ENCODE measurements at places on chromosomes 7 and 10.
A peak's percentile ranks its signal among the peaks of the same experiment; 100 is the strongest.

DNA sequence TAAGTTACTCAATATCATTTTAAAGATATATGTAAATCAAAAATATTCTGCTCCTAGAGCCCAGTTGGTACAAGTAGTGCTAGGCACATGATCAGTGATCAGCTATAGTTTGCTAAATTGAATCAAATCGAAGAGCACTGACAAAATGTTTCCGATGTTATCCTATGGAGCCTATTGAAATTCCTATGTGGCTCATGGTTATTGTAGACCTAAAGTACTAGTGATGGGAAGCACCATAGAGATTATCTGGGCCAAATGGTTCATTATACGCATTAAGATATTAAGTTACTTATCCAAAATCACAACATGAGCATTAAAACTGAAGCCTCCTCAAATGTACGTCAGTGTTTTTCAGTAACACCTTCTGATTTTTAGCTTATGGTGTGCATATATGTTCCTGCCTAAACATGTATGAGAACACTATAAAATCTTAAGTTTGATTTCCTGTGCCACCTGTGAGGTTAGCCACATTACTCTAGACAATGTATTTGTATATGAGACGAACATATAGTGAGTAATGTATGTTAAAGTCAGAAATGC lies 103.2 kb downstream of the IQUB start:
- no peak for DNase-seq

DNA sequence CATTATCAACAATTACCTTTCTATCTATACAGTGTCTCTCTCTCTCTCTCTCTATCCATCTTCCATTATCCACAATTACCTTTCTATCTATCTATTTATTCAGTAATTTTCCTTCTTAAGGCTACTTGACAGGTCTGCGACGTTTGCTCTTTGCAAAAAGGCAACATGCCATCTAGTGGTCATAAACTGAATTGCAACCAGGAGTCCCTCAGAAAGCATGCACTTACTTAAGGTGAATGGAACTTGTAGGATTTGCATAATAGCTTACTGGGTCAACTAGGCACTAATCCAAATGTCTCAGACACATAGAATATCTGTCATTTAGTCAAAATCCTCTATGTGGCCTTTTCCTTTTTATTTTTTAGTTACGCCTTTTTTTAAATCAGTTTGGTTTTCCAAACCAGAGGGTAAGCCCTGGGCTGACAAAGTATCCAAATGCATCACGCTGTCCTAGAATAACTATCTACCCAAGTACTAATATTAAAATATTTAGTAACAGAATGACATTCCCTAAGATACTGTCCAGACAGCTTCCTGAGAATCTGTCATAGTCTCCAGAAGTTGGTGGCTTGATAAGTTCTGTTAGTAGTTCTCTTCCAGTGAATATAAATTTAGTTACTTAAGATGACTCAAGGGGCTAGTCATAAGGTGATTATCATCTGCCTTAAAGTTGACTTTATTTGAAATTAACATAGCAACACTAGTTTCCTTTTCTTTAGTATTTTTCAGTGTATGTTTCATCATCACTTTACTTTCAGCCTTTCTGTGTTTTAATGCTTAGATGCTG lies 208.3 kb downstream of the PPP1R3A start:
- peak; percentile 74 for DNase-seq

- DNase-seq: no peak
These were observed 155.6 kb upstream of the AGR3 start for GRCh38 chr7:17037356-17037755.

- no peak for DNase-seq
These were observed 89.2 kb upstream of the BTBD16 start for GRCh38 chr10:122181876-122182275.

DNA sequence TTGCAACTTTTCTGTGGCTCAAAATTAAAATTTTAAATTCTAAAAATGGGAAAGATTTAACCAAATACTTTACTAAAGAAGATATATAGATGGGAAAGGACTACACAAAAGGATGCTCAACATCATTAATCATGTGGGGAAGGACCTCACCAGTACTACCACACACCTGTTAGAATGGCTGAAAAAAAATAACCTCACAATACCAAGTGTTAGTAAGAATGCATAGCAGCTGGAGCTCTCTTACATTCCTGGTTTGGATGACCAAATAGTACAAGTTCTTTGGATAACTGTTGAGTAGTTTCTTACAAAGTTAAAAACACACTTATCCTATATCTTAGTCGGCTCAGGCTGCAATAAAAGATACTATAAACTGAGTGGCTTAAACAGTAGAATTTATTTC lies 33.9 kb downstream of the LIPJ start:
- DNase-seq: no peak

GRCh38 chr10:125149036-125149679 lies 11.2 kb downstream of the CTBP2 start:
- peak; percentile 82 for DNase-seq

- DNase-seq: no peak
These were observed 73.1 kb upstream of the TOMM7 start for GRCh38 chr7:22895828-22896165.

DNA sequence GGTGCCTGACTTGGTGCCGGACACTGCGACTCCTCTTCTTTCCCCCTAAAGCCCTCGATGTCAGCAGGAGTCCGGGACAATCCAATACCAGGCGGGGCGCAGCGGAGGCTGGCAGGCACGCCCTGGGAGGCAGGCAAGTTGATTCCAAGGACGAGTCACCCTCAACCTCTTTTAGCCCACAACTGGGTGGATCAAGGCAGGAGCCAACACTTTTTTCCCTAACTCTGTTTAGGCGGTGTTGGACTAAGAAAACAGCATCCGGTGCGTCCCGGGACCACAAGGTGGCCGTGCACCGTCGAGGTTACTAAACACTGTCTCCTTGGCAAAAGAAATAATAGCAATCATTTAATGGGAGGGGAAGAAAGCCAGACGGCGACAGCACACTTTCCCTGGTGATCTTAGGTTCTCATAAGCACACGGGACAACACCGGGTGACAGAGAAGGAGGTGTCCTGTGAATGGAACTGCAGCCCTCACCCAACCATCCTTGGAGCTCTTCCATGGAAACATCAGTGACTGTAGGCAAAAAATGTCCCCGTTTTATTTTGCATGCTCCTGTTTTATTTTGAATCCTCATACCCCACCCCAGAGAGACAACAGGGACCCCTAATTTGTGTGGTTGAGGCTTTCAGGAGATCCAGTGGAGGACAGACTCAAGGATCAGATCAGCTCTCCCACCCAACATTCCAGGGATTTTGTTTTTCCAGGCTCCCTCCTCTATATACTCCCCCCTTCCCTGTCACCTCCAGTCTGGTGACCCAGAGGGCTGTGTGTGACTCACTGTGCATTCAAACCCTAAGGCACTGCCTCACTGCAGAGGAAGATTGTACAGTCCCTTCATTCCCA lies 1.3 kb upstream of the CALCR start:
- DNase-seq: peak; percentile 1

DNA sequence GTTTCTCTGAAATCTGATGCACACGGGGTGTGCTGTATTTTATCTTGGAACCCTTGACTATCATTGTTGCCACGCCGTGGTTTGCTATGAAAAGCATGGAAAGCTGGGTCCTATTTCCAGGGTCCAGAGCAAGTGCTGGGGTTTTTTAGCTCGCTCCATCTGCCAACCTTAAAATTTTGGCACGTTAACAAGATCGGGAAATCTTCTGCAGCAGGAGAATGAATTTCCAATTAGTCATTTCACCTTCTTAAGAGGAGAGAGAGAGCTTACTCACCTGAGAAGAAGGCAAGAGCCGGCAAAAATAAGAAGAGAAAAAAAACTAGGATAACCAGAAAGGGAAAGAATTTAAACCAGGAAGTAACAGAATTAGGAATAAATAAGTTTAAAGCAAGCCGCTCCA lies 223.6 kb upstream of the CELF2 start:
- no peak for DNase-seq

- DNase-seq: no peak
These were observed 125.2 kb downstream of the SLC25A13 start for GRCh38 chr7:96196676-96197075.

- DNase-seq: no peak
These were observed 43.2 kb downstream of the CCNY start for GRCh38 chr10:35379226-35380137.

DNA sequence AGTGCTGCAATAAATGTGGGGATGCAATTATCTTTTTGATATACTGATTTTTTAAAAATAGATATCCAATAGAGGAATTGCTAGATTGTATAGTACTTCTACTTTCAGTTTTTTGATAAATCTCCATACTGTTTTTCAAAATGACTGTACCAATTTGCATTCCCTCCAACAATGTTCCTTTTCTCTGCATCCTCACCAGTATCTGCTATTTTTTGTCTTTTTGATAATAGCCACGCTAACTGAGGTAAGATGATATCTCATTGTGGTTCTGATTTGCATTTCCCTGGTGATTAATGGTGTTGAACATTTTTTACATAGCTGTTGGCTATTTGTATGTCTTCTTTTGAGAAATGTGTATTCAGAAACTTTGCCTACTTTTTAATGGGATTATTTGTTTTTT lies 217.7 kb upstream of the MTPN start:
- no peak for DNase-seq

GRCh38 chr10:105956550-105956949 lies 1208.0 kb downstream of the SORCS1 start:
- no peak for DNase-seq

- DNase-seq: peak; percentile 63
These were observed 17.2 kb upstream of the GLI3 start for GRCh38 chr7:42254217-42254616.

All from EL (cell line).